NCI-H187 treated with DMSO at 0.1 percent for 48 hours (cell line): ENCODE measurements at places on chromosomes 13 and 19.

DNA sequence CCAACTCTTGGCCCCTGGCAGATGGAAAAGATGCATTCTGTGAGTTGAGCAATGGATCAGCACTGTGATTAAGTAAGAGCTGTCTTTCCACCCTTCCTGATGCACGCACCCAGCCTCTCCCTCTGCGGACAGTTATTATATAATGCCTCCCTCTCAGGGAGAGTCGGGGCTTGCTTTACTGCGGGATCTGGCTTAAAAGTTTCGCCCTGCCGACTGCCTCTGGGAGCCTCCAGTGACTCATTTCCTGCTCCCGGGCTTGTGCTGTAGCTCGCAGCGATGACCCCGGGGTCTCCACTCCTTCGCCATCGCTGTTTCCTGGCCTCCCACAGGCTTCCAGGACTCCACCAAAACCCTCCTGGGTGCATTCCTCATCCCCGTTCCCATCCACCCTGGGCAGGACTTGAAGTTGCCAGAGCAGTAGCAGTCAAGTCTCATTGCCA, 107.4 kb upstream of the SLC7A1 start:
- no peak for DNase-seq

DNA sequence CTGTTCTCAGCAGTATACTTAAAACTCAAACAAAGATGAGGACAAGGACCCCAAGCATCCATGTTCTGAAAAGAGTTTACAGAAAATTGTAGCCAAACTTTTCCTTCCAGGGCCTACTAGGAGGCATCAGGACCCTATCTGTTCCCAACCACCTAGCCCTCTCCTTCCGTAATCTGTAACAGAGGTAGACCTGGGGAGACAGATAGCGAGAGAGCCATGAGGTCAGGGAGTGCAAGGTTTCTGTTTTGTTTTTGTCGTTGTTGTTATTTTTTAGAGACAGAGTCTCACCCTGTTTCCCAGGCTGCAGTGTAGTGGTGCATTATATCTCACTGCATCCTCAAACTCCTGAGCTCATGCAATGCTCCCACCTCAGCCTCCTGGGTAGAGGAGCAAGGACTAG, 83.9 kb upstream of the POSTN start:
- no peak for DNase-seq

DNA sequence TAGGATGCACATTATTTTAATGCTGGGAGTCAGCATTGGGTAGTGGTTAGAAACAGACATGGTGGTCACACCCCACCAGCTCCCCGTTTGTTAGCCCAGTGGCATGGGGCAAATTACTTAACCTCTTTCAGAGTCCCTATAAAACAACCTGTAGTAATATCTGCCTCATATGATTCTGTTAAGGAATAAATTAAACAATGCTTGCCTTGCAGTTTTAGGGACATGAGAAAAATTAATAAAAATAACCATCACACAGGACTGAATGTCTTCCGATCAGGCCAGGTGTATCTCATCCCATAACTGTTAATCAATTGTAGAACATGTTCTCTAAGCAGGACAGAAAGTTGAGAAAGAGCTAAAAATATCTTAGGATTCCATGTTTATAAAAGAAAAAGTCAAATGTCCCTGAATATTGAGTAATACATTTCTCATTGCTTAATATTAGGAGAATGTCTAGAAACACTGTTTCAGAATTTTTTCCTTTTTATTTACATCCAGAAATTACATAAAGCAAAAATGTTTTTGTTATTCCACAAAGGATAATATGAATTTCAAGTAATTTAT, 196.5 kb downstream of the GPC6 start:
- no peak for DNase-seq

- no peak for DNase-seq
These were observed 1.8 kb upstream of the CDC37 start for GRCh38 chr19:10404888-10405820.

DNA sequence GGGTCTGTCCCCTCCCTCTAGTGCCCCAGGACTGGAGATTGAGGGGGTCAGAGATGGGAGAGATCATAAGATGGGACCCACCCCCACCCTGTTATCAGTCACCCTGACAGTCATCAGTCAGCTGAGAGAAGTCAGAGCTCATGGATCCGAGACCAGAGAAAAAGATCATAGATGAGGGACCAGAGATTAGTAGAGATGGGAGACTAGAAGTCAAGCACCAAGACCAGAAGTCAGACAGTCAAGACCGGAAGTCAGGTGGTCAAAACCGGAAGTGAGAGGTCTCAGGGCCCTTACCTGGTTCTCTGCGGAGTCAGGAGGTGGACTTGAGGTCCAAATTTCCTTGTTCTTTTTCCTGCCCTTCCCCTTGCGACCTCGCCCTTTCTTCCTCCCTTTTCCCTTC, 7.0 kb downstream of the COL5A3 start:
- no peak for DNase-seq

- no peak for DNase-seq
These were observed 724.4 kb upstream of the SLITRK5 start for GRCh38 chr13:86946734-86947133.

- DNase-seq, result no peak
These were observed 1194.0 kb downstream of the PCDH9 start for GRCh38 chr13:66036024-66036614.

- no peak for DNase-seq
These were observed 36.1 kb upstream of the KLF2 start for GRCh38 chr19:16288544-16288943.

DNA sequence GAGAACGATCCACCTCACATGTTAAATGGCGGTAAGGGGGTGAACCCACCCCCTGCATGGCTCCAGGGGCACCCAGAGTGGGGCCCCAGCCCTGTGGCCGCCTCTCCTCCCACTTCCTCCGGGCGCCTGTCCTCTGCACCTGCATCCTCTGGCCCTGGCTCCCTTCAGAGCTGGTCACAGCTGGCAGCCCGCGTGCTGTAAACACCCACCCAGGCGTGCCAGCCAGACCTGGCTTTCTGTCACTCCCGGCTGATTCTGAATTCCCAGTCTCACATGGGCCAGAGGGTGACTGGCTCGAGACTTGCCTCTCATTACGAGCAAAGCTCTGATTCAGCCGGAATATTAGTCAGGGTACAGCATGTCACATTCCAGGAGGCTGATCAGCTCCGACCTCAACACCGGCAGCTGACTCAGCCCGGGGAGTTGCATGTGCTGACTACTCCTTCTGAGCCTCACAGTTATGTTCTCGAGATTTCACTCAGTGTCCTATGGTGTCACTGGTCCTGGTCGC, 75.1 kb downstream of the GNG7 start:
- DNase-seq, result no peak

- no peak for DNase-seq
These were observed 56.5 kb downstream of the HSPH1 start for GRCh38 chr13:31105020-31105795.

GRCh38 chr19:31274251-31275067, 74.8 kb downstream of the TSHZ3 start:
- no peak for DNase-seq

DNA sequence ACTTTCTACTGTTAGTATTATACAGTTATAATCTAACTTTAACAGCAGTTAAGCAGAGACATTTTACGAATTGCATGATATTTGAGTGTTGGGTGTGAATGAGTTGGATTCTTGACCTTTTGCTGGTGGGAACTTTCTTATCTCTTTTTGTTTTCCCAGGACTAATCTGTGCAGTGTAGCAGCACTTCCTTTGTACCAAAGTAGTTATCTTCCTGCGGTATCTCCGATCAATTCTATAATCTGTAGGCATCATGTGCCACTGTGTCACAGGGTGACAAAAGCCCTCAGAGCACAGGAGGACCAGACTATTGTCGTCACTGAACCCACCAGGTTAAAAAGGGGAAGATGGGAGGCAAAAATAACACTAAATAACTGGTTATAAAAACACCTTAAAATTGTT, 823.5 kb downstream of the GPC5 start:
- DNase-seq, result no peak

DNA sequence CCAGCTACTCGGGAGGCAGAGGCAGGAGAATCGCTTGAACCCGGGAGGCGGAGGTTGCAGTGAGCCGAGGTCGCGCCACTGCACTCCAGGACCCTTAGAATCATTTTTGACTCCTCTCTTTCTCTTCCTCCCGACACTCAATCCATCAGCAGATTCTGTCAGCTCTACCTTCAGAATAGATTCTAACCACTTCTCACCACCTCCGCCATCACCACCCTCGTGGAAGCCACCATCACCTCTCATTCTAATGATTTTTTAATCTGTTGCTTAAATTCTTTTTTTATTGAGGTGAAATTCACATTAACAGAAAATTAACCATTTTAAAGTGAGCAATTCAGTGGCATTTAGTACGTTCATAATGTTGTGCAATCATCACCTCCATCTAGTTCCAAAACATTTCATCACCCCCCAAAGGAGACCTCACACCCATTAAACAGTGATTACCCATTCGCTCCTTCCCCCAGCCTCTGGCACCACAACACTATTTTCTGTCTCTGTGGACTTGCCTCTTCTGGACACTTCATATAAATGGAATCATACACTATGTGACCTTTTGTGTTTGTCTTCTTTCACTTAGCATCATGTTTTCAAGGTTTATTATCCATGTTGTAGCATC, 5.0 kb upstream of the CCDC61 start:
- no peak for DNase-seq

GRCh38 chr13:39134574-39134973, 96.3 kb downstream of the NHLRC3 start:
- no peak for DNase-seq

- no peak for DNase-seq
These were observed 851 bp downstream of the ZNF320 start for GRCh38 chr19:52896431-52897137.

- DNase-seq, result no peak
These were observed 80.1 kb downstream of the IPO5 start for GRCh38 chr13:98033277-98034247.

DNA sequence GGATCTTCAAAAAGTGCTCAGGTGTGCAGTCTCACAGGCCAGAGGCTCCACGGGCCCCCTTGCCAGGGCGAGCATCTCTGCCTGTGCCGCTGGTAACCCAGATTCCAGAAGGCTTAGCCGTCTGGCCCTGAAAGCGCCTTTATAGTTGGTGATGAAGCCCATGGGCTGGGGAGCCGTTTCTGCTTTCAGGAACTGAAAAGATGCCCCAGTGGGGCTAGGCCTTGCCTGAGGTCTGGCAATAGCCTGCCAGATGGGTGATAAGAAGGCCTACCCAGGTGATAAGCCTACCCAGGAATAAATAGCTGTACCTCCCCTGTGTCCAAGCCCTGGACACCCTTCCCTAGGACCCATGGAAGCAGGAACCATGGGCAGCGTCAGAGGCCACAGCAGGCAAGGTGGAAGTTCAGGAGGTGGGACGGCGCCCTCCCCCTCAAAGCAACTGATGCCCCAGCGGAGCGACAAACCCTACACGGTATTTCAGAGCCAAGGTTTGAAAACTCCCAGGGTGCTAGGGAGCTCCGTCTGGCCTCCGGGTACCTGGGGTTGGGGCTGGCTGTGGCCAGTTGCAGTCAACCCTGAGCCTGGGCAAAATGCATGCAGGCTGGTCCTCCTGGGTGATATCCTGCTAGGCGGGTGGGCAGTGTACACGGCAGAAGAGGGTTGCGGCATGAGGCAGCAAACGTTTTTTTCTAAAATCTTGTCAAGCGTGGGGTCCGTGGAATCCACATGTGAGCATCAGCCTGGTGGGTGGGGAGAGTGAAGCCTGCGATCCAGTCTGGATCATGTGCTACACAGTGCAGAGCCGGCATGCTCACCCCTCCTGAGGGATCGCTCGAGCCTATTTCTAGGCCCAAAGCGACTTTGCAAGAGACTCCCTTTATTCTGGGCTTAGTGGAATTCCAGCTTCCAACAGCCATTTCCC, 45.3 kb downstream of the ACTN4 start:
- no peak for DNase-seq

DNA sequence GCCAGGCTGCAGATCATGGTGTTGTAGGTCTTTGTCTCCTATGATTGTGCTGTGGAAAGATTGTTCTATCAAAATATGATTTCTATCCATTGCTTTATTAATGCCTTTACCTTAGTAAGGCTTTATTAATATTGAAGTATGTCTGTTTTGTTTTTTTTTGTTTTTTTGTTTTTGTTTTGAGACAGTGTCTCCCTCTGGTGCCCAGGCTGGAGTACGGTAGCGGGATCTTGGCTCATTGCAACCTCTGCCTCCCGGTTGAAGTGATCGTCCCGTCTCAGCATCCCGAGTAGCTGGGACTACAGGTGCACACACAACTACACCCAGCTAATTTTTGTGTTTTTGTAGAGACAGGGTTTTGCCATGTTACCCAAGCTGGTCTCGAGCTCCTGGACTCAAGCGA, 7.7 kb downstream of the IRGC start:
- no peak for DNase-seq

DNA sequence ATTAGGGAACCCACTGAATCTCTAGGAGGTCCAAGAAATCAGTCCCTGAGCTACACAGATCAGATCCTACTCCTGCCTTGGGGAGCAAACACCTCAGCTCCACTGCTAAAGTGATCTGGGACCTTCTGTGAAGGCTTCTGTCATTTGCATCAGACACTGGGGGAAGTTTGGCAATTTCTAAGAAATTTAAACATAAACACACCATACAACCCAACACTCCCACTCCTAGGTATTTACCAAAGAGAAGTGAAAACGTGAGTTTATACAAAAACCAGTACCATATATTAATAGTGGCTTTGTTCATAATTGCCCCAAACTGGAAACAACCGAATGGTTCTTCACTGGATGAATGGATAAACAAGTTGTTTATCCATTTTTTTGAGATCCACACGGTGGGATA, 7.3 kb upstream of the TYROBP start:
- DNase-seq, result no peak

- no peak for DNase-seq
These were observed 49.4 kb downstream of the GAS6 start for GRCh38 chr13:113814435-113814821.

- DNase-seq, result no peak
These were observed 101.5 kb downstream of the STARD13 start for GRCh38 chr13:33184112-33184490.

DNA sequence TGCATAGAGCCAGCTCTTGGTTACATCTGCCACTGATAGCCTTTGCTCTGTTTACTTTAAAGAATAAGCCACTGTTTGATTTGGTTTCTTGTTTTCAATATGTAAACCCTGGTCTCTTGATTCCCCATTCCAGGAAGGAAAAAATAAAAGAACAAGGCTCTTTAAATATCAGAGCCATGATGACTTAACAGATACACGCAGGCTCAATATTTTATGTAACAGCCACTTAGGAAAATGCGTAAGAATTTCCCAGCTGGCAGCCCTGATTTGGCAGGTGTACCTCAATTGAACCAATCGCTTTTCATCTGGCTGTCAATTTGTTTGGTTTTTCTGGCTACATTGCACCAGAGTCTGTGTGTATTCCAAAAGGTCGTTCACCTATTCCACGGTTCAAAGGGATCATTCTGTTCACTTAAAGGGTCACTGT, 65.6 kb downstream of the IRS2 start:
- DNase-seq, result no peak

GRCh38 chr13:83352391-83352790, 529.9 kb downstream of the SLITRK1 start:
- no peak for DNase-seq

- DNase-seq, result no peak
These were observed 422.3 kb downstream of the SPRY2 start for GRCh38 chr13:79918620-79919019.

GRCh38 chr19:6773323-6773931, 919 bp downstream of the VAV1 start:
- DNase-seq, result no peak

- no peak for DNase-seq
These were observed 94.7 kb downstream of the MIPEP start for GRCh38 chr13:23794267-23795161.
